ENCODE measurements at places on chromosomes 11 and 22.

GRCh38 chr11:77868744-77869143, 47.8 kb downstream of the AAMDC start:
- no peak for DNase-seq

GRCh38 chr11:28903716-28904115, 795.5 kb downstream of the METTL15 start:
- DNase-seq, result peak; percentile 27

- no peak for DNase-seq
Measured at GRCh38 chr11:69425444-69425843, 56.0 kb upstream of the LINC01488 start.

DNA sequence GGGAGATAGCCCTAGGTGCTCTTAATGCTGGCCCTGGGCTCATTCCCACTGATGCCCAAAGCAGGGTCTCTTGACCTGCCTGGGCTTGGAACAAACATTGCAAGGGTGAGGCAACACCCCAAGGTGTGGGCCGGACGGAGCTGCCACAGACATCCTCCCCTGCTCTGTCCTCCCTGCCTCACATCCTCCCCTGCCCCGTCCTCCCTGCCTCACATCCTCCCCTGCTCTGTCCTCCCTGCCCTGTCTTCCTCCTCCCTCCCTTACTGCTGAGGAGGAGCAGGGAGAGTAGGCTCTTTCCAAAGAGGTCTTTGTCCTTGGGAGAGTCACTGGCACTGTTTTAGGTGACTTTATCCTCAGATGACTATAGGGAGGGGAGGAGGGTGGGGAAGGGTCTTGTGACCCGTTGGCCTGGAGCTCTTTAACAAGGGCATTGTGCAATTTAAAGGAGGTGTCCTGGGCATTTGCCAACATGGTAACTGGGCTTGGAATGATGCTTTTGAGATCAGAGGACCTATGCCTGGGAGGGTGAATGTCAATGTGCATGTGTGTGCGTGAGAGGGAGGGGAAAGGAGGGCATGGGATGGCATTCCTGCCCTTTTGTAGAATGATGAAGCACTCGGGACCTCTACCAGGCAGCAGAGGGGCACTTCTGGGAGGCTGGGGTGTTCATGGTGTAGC, 700 bp downstream of the FAM180B start:
- DNase-seq, result no peak

DNA sequence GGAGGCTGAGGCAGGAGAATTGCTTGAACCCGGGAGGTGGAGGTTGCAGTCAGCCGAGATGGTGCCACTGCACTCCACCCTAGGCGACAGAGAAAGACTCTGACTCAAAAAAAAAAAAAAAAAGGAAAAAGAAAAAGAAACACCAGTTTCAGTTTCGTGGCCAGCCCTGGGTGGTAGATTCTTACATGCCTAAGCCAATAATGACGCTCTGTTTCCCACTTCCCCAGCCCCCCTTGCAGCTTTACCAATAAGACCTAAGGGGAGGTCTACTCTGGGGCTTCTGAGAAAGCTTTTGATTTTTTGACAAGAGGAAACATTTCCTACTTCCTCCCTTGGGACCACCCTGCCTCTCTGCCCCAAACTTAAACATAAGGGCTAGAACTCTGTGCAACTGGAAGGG, 30.0 kb upstream of the PTPRJ start:
- peak; percentile 28 for DNase-seq

- no peak for DNase-seq
Measured at GRCh38 chr11:16781936-16782919, 43.8 kb downstream of the C11orf58 start.

- DNase-seq, result no peak
Measured at GRCh38 chr11:95688501-95689222, 100.9 kb downstream of the FAM76B start.

DNA sequence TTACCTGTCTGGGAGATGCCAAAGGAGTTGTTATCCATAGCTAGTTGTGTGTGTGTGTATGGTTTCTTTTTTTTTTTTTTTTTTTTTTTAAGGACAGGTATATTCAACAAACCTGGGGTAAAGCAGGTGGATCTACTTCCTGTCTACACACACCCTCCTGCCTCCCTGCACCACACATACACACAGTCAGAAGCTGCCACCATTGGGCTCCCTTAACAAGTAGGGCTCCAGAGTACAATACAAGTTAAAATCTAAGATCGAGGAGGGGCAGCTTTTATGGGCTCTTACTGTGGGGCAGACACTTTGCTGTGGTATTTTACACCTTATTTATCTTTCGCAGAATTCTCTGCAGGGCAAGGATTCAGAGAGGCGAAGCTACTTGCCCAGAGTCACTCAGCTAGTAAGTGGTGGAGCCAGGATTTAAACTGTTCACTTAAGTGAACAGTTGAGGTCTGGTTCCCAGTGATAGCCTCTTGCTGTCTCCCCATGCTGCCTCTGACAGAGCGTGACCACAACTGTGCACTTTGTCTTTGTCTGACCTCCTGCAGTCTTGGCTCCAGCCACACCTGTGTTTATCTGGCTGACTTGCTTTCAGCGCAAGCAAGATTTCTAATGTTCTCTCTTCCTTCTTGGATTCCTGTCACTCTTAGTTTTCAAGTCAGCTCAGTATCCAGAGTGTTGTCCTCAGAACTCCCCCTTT, 135.0 kb downstream of the CSNK2A3 start:
- no peak for DNase-seq

GRCh38 chr11:47434011-47434786, 8.0 kb upstream of the PSMC3 start:
- no peak for DNase-seq

DNA sequence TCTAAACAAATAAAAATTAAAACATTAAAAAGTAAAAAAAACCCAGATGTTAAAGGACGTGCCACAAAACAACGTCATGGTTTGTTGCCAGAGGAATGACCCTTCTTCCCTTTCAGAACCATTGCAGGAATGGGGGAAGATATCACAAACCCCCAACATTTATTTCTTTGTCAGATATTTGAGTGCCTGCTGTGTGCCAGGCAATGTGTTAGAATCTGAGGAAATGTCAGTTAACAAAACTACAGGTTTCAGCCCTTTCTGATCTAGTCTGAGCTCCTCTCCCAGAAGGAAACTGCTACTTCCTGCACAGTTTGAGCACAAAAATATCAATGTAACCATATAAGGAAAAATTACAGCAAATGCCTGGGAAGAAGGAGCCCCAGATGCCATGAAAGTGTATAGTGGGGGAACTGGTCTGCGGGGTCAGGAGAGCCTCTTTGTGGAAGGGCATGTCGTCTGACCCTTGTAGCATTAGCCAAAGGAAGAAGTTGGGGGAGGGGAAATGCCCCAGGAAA, 7.1 kb upstream of the NHERF4 start:
- DNase-seq, result no peak

GRCh38 chr11:111947143-111947542, 10.0 kb downstream of the DIXDC1 start:
- no peak for DNase-seq

DNA sequence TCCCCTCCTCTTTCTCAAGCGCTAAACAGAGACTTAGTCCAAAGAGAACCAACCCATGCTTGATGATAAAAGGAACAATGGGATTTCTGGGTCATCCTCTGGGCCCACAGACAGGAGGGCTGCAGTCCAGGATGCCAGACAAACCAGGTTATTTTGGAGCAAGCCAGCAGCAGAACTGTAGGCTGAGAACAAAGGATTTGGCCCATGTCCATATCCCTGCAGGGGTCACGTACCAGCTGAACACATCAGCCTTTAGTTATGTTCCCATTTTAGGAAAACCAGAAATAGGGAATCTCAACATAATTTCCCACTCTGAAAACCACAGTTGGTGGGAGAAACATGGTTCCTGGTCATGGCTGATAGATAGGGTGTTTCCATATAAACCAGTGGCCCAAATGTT, 533.6 kb upstream of the CADM1 start:
- no peak for DNase-seq

GRCh38 chr22:49946612-49947295, 13.8 kb upstream of the PIM3 start:
- no peak for DNase-seq

DNA sequence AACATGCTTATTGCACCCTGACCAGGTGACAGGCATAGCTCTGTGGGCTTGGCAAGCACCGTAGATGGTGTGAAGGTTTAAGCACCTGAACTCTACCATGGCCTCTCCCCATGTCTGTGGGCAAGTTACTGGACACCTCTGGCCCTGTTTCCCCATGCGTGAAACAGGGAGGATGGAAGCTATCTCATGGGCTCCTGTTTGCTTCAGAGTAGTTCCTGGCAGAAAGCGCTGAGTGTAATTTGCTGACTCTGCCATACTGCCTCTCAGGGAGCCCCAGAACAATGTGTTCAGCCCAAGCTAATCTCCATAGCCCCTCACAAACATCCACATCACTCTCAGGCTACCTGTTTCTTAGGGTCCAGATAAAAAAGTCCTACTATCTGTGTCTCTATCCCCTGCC, 2.4 kb downstream of the CBX6 start:
- no peak for DNase-seq

GRCh38 chr11:116579031-116579653, 193.6 kb downstream of the BUD13 start:
- DNase-seq, result no peak

DNA sequence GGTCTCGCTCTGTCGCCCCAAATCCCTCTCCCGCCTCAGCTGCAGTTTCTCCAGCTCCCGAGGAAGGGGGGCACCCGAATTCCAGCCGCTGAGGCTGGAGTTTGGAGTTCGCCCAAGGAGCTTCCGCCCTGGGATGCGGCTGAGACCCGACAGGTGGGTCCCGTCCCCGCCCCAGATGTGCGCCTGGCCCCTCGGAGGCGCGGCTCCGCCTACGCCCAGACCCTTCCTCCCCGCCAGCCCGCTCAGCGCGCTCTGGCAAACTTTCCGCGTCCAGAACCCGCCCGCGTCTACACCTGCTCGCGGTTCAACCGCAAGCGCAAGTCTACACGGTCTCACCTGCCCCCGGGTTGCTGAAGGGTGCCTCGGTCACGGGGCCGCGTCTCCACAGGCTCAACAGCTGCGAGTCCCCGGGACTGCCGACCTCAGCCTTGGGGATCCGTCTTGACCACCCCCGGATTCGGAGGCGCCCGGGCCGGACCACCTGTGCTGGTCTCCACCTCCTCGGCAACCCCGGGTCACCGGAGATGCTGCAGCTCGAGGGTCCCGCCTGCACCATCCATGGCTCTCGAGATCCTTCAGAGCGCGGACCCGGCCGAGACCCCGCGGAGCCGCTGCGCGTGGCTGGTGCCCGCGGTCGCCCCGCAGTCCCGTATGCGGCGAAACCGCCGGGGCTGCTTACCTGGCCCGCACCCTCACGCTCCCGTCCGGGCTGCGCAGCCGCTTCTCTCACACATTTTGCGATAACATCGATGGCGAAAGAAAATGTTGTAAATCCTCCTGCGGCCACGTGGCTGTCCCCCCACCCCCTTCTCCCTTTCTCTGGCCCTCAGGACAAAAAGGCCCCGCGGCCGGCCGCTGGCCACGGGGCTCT, 63.6 kb downstream of the NFAM1 start:
- peak; percentile 63 for DNase-seq

DNA sequence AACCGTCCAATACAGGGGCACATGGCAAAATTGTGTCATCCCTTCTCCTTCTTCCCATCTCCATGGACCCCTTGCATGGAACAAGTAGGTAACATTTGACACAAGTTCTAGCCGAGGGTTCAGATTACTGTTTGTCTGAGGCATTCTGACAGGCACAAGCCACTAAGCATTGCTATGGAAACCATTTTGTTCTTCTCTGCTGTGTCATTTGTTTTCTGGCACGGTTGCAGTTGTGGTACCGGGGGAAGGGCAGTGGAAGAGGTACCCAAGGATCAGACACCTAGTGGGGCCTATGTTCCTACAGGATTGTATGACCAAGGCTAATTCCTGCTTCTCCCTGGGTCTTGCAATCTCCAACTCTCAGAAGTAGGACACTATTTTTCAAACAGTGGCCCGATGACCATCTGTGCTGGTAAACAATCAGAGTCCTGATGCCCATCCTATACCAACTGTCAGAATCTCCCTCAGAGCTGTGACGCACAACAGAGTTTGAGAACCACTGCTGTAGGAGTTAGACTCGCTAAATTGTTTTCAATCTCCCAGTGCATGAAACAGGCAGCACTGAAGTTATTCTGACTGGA, 69.3 kb downstream of the KCNC1 start:
- peak; percentile 13 for DNase-seq

GRCh38 chr11:48006301-48006992, 26.1 kb downstream of the PTPRJ start:
- DNase-seq, result peak; percentile 22

GRCh38 chr11:107683061-107683460, 28.8 kb downstream of the SLN start:
- DNase-seq, result no peak

GRCh38 chr11:102831489-102832440, 11.6 kb downstream of the MMP3 start:
- no peak for DNase-seq

DNA sequence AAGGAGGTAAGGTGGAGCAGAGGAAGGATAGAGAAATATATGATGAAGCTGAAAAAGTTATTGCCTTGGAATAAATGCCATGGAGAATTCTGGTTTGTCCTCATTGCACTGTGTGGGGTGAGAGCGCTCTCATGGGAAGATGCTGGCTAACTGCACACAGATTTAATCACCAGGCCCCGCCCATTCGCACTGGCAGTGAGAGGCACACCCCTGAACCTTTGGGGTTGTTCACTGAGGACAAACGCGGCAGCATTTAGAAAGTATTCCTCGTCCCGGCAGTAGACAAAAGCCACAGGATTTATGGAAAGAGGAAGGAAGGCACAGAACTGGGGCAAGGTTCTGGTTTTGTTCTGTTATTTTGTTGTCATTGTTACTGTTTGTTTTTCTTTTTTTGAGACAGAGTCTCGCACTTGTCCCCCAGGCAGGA, 70.2 kb downstream of the MED15 start:
- DNase-seq, result no peak

- DNase-seq, result no peak
Measured at GRCh38 chr22:30825711-30826505, 131.2 kb downstream of the OSBP2 start.

- no peak for DNase-seq
Measured at GRCh38 chr11:110379261-110379660, 50.5 kb upstream of the FDX1 start.

DNA sequence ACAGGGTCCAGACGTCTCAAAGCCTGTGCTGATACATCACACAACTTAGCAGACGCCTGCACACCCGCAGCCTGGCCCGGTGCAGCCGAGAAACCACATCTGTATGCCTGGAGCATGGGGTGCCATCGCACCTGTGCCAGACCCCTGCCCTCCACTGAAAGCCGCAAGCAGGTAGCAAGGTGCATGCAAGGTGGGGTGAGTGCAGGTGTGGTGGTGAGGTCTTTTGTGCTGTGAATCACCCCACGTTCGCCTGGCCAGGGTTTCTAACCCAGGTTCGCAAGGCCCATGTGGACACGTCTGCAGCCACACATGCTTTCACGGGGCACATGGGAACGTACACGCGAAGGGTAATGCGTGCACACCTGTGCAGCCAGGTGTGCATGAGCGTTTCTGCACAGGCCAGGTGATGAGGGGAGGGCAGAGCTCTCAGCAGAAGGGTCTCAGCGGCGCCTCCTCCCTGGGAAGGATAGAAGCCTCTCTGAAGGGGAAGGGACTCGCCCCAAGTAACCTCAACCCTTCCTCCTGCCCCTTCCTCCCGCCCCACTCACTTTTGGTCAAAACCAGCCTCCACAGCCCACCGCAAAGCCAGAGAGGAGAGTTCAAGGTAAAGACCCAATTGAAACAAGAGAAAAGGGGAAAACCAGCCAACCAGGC, 19.5 kb downstream of the CBX7 start:
- no peak for DNase-seq
